Stimulated activated CD8-positive, alpha-beta memory T cell treated with anti-CD3 and anti-CD28 coated beads, Interleukin-4, amount 100 ng/mL, for 4 hours (primary cell): ENCODE measurements at places on chromosomes 12 and 14.

DNA sequence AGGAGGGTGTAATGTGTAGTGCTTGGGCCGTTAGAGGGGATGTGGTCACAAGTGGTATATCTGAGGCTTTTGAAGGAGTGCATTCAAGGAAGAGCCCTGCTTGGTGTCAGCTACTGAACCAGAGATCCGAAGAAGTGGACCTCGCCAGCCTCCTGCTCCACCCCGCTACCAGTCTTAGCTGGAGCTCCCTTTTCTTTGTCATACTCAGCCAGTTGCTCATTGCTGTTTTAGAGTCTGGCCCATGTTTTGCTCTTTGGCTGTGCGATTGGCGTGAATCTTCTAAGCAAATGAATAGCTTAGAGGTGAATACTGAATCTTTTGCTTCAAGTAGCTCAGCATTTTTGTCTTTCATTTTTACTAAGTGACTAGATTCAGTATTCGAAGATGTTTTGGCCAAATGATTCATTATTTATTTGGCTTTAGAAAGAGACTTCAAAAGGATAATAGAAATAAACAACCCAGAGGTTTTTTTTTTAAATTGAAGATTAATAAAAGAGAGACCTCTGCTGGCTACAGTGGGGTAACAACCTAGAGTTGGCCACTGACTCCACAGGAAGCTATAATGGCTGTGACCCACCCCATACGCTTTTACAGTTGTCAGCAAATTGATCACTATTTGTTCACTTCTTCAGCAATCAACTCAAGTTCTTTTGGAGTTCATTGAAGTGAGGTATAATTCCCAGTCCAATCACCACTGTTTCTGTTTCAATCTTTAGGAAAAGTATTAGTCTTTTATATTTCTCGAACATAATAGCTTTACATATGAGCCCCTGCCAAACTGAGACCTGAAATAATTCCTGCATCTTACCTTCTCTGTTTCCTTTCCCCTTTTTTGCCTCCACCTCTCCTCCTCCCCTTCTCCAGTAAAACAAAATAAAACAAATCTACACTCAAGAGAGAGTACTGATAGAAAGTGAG is 19.9 kb downstream of the CDKN1B start:
- no peak for DNase-seq

GRCh38 chr12:27177706-27178105 is 66.4 kb upstream of the STK38L start:
- no peak for DNase-seq

DNA sequence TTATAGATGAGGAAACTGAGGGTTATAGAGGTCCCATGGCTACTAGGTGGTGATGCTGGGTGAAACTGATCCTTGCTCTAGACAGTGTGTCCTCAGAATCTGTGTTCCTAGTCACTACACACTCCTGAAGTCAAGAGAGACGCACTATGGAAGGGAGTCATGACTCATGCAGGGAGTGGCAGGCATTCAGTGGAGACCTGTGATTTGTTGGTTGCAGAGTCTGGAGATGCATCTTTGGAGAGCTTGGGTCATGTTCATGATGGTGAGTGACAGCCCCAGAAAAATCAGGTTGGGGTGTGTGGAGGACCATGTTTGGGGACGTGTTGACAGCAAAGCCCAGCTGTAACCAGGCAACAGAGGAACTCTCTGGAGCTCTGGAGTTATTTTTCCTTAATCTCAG is 38.0 kb upstream of the FBXO21 start:
- DNase-seq = no peak

DNA sequence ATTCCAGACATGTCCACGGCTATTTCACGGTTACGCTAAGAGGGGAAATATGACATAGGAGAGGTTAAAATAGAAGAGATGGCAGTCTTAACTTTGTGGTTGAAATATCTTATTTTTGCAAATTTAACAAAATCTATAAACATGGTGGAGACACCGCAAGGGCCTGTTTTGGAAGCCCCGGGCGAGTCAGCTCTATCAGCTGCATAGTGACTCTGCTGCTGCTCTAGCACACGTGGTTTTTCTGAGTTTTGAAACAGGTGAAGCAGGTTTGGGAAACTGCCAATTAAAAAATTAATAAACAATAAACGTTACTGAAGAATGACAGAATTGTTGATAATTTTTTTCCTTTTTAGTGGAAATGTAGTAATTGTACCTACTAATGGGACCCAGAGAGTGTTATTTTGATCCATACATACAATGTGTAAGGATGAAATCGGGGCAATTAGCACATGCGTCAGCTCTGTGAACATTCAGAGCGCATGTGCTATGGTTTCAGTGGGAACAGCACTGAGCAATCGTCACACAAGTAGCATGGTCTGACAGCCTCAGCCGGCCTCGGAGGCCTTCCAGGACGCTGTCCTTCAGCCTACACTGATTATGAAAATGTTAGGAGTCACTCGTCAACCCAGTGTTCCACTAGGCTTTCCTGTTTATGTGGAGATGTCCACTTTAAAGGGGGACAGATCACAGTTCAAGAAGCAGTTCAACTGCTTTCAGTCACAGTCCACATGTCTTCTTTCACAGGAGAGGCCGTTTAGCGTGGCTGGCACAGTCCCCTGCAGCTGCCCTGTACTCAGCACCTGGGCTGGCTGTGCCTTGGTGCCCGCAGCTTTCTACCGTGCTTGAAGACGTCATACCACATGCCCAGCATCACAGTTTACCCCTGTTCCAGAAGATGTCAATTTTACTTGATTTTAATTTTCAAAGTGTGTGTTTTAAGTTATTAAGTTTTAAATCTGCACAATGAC is 51.8 kb downstream of the MOK start:
- no peak for DNase-seq

DNA sequence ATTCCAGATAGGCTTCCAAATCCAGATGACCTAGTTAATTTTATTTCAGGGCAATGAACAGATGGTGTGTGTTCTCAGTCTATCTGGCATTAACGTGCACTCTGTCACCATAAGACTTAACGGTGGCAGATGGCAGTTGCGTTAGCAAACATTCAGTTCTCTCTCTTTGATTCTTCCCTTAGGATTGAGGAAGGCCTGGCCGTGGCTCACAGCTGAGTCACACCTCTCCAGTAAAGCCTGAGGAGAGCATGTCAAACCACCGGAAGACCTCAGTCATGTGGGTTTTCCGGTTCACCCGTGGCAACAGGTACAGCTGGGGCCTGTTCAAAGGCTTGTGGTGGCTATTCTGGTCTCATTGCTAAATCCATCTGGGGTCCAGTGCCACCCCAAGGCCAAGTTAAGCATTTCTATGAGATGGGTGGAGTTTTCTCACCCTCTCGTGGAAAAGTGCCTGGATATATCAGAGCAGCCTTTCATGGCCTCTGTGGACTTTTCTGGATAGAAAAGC is 545.1 kb upstream of the ATP2B1 start:
- DNase-seq = peak; percentile 4

DNA sequence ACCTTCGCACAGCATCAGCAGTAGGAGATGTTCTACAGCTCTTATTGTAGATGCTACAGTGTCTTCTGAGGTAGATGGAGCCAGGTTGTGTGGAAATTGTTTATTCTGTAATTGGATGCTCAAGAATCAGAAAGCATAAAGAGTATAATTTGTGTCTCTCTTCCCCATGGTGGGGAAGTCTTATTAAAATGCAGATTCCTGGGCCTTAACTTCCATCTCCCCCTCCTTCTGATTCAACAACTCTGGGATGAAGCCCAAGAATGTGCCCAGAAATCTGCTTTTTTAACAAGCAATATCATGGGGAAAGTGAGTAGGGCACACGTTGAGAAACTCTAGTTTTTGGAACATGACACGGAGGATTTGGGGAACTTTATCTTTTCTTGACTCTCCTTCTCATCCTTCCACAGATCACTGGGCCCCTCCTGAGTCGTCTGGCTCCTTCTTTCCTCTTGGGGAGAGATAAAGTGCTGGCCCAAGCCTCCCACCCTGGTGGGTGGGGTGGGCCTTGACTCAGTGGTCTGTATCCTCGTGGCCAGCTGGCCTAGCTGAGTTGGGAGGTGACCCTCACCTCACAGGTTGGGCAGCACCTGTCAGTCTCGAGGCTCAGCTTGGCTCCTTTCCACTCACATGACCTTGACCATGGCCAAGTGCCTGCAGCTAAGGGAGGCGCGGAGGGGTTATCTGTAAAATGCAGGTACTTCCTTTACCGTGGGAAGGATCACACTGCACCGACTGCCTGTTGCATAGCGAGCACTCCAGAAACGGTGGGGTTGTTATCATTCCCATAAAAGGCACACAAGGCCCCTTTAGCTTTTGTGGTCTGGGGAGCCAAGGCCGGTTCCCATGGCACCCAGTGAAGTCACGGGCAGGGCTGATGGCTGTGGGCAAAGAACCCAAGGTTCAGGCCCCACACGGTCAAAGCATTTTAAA is 141.9 kb downstream of the CHST11 start:
- no peak for DNase-seq

DNA sequence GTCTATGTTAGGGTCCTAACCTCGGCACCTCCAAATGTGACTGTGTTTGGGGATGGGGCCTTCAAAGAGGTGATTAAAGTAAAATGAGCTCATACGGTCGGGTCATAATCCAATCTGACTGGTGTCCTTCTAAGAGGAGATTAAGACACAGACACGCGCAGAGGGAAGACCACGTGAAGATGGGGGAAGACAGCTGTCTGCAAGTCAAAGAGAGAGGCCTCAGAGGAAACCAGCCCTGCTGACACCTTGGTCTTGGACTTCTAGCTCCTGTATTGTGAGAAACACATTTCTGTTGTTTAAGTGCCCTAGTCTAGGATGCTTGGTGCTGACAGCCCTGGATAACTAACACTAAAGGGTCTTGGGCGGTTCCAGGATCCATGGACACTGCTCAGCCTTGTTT is 109.6 kb downstream of the DICER1 start:
- DNase-seq = no peak

DNA sequence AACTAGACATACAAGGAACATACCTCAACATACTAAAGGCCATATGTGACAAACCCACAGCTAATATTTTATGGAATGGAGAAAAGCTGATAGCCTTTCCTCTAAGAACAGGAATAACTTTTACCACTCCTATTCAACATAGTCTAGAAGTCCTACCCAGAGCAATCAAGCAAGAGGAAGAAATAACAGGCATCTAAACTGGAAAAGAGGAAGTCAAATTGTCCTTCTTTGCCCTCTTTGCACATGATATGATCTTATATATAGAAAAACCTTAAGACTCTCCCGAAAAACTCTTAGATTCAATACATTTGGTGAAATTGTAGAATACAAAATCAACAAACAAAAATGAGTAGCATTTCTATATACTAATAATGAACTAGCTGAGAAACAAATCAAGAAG is 110.0 kb downstream of the ATP23 start:
- DNase-seq = no peak

GRCh38 chr12:131380965-131381705 is 329.8 kb upstream of the SFSWAP start:
- DNase-seq = no peak

DNA sequence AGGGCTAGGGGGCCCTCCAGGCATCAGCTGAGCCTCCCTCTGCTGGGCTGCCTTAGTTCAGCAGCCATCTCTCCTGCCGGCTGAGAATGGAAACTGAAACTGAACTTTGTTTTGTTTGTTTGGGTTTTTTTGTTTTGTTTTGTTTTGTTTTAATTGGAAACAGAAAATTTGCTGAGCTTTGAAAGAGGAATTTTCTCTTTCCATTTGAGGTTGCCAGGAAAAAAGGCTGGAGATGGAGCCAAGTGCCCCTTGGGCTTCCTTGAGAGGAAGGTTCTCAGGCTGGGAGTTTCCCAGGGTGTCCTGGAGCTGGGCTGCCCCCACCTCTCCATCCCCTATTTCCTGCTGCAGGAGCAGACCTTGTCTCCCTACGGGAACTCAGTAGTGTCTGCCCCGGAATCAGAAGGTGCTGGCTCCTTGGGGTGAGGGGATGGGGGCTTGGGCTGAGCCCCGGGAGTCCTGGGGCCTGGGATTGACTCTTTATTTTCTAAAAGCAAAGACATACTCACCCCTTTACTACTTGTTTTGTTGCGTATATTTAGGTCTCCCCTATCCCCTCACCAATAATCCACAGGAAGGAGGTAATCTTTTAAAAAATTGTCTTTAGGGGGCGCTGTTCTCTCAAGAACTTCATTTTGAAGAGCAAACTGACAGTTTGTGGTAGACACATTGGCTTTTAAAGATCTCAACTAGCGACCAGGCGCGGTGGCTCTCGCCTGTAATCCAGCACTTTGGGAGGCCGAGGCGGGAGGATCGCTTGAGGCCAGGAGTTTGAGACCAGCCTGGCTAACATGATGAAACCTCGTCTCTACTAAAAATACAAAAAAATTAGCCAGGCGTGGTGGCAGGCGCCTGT is 21.3 kb upstream of the OASL start:
- DNase-seq = peak; percentile 36

DNA sequence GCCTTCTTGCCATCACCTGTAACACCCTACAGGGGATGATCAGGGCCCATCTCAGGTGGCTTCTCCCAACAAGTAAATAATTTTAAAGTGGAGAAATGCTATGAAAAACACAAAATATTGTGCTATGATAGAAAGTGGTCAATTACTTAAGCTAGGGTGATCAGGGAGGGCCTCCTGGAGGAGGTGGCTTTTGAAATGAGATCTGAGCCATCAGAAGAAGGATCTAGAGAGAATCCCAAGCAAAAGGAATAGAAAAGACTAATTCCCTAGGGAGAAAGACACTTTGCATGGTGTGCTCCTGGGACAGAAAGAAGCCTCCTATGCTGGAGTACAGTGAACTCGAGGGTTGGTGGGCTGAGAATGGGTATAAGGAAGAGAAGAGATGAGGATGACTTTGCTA is 7.5 kb upstream of the C14orf132 start:
- DNase-seq = no peak

DNA sequence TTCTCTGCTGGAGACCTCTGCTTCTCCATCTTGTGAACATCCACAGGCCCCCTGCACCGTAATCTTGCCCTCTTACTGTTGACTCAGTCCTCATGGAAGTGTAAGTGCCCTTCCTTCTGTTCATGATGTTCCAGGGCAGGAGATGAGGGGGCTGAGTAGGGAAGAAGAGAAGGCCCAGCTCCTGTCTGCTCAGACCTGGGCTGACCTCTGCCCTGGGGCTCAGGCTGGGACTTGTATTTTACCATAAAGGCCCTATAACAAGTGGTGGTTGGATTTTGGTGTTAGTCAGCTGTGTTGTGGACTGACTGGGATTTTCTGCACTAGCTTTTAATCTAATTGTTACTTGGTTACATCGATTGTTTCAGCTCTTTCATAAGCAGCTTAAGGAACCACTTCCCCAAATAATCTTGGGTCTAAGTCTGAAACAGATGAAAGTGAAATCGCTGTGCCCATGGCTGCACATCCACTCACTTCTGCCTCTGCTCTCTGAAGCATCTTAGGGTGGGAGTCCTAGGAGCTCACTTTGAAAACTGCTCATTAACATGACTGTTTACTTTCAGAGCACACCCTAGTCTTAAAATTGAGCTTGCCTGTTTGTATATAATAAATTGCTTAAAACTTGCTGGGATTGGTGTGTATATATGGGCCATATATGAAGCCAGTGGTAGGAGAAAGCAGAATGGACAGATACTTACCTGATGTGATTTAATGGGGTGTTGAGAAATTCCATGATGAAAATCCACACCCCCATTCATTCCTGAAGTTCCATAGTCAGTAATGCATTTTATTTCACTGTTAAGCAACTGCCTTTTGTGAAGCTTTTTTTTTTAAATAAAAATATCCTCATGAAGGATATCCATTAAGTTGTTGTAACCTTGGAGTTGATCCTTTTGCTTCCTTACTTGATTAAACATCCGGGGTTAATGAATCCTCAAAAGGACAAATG is 17.7 kb downstream of the C12orf71 start:
- DNase-seq = no peak

- DNase-seq = no peak
Measured at GRCh38 chr14:37544407-37544806, 50.6 kb downstream of the FOXA1 start.
